Metanephros (tissue), 2 donors: ENCODE measurements at places on chromosomes 5 and 9. TPM values are rescaled to one million over a fixed set of nuclear protein-coding genes. Genes with fewer than 3 reads are reported as not detected.

GARIN3 gene
- total RNA-seq = not detected

LOX gene
- total RNA-seq = 17.2 TPM

PCDHB10 gene
- 6.2 TPM for total RNA-seq

SQSTM1 gene
- total RNA-seq = 645 TPM

EDIL3 gene
- 28.2 TPM for total RNA-seq

ANAPC2 gene
- total RNA-seq = 44.7 TPM

LCN1 gene
- total RNA-seq = not detected

AP3B1 gene
- total RNA-seq = 44.7 TPM

TTC23L gene
- total RNA-seq = 1.6 TPM

OTULINL gene
- total RNA-seq = 9.8 TPM

WDR41 gene
- total RNA-seq = 47.1 TPM

SOX30 gene
- 0.06 TPM for total RNA-seq

CARD9 gene
- total RNA-seq = 5.7 TPM

QRFP gene
- total RNA-seq = not detected

ACTBL2 gene
- total RNA-seq = not detected

INSL4 gene
- total RNA-seq = not detected

SNCAIP gene
- 34.0 TPM for total RNA-seq

IFNA13 gene
- total RNA-seq = not detected

LVRN gene
- total RNA-seq = 2.6 TPM

POU5F2 gene
- 5.1 TPM for total RNA-seq

SLC4A9 gene
- 21.8 TPM for total RNA-seq

RAI14 gene
- total RNA-seq = 59.8 TPM

NR2F1-AS1 gene
- 43.2 TPM for total RNA-seq

IFNA2 gene
- total RNA-seq = not detected

CDKN2B gene
- 0.29 TPM for total RNA-seq
